Activated naive CD4-positive, alpha-beta T cell treated with Interleukin-2 at 50 U/mL for 16 hours (primary cell): ENCODE measurements at places on chromosomes 7 and 10.

DNA sequence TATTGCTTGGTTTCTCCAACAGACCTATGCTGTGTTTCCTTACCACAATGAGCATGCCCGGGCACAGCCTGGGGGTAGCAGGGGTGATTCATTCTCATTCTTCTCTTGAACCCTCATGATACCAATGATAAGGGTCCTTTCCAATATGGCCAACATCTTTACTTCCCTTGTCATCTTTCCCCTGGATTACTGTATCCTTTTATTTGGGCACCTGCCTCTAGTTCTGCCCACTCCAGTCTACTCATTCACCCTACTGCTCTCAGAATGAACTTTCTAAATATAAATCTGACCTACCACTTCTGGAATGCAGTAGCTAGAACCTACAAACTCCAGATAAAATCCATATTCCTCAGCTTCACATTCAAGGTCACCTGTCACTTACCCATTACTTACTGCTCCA is 26.4 kb upstream of the ITPRID1 start:
- DNase-seq: no peak

- DNase-seq: no peak
Measured at GRCh38 chr7:93948106-93948505, 26.6 kb downstream of the GNG11 start.

- DNase-seq: peak; percentile 65
Measured at GRCh38 chr7:76358011-76358480, 745 bp downstream of the YWHAG start.

GRCh38 chr10:102453502-102453901 is 2.2 kb upstream of the C10orf95 start:
- no peak for DNase-seq

DNA sequence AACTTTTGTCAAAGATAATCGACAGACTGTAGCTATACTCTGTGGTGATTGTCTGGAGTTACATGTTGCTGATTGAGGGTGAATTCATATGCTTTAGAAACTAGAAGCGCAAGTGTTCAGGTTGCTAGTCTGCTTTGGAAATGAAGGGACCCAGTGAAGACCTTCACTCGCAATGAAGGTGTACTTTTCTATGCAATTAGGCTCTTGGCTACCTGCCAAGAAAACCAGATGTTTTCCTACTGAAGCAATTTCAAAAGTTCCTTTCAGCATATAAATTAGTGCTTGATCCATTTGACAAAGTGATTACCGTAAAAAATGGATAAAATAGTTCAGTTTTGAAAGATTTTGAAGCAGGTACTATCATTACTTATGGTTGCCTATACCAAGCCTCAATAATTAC is 10.0 kb upstream of the STK31 start:
- DNase-seq: no peak

DNA sequence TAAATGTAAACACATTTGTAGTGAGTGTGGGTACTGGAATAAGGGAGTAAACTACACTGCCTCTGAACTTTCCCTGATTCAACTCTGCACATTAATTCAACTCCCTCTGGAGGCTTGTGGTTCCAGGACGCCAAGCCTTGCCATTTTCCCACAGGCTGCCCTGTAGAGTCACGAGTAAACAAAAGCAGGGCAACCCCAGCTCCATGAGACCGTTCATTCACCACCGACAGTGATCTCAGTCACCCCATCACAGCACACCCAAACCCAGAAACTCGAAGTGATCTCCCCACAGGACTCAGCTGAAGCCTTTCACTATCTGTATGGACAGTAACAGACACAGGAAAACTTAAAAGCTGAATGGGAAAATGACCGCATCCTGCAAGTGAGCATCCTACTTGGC is 218.8 kb upstream of the FRMD4A start:
- no peak for DNase-seq

- no peak for DNase-seq
Measured at GRCh38 chr10:44828508-44829142, 82.5 kb upstream of the TMEM72 start.

- DNase-seq: no peak
Measured at GRCh38 chr7:31464601-31465000, 49.3 kb upstream of the ITPRID1 start.

DNA sequence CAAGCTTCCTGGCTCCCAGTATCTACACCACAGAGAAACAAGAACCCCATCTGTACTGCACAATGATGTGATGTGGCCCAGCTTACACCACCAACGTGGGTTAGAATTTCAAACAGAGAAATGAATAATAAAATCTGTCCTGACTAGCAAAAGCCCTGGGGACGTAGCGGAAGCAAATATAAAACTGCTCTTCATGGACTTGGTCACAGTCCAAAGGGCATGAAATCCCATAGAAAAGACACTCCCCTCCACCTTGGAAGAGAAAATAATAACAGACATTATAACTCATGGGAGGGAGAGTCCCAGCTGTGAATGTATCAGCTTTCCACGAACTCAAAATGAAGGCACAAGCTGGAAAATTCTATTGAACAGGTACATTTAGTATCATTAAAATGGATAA is 205.3 kb upstream of the GALNT17 start:
- DNase-seq: no peak
